ENCODE measurements at places on chromosomes 1 and 21.

- DNase-seq, result no peak
Observed at GRCh38 chr1:46619656-46620258, 3.1 kb upstream of the MOB3C start.

DNA sequence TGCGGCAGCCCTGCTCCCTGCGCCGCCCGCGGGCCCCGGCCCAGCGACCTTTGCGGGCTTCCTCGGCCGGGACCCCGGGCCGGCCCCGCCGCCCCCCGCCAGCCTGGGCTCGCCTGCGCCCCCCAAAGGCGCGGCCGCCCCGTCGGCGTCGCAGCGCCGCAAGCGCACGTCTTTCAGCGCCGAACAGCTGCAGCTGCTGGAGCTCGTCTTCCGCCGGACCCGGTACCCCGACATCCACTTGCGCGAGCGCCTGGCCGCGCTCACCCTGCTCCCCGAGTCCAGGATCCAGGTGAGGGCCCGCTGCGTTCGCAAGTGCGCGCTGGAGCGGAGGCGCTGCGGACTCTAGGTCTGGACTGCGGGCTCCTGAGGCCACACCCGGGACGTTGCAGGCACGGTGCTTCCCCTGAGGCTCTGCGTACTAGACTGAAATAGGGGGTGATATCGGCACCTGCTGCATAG lies 351 bp downstream of the MIXL1 start:
- DNase-seq, result no peak

DNA sequence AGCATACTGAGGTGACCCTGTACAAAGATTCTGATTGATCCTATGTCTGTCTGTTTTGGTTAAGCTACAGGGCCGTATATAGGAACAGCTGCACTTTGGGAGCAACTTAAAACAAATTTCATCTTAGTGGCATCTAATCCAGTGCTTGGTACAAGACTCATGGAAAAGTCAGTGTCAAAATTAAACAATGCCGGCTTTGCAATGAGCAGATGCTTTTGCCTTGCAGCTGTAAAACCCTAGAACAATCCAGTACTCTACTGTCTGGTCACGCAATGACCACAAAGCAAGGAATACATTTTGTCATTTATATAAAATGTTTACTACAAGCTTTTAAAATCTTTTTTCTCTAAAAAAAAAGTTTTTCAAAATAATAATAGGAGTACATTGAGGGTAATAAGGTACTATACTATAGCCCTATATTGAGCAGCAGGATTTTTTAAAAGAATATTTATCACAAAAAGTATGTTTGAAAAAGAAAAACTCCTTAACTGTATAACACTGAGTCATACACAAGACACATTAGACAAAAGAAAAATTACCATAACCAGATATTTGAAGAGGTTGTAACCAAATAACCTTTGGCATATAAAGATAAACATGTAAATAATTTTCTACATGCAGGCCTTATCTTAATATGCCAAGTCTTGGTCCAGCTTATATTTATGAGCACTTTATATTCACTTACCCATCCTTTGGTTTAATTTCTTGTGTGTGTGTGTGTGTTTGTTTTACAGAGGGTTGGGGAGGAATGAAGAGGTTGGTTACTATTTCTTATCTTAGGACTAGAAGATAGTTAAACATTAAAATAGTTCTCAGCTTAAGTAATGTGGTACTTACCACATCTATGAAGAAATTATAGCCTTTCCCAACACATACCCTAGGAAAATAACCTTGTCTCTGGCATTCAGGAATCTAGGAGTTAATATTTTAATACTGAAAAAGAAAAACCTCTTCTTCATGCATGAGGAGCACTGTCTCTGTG lies 262.3 kb downstream of the FAF1 start:
- DNase-seq, result no peak

DNA sequence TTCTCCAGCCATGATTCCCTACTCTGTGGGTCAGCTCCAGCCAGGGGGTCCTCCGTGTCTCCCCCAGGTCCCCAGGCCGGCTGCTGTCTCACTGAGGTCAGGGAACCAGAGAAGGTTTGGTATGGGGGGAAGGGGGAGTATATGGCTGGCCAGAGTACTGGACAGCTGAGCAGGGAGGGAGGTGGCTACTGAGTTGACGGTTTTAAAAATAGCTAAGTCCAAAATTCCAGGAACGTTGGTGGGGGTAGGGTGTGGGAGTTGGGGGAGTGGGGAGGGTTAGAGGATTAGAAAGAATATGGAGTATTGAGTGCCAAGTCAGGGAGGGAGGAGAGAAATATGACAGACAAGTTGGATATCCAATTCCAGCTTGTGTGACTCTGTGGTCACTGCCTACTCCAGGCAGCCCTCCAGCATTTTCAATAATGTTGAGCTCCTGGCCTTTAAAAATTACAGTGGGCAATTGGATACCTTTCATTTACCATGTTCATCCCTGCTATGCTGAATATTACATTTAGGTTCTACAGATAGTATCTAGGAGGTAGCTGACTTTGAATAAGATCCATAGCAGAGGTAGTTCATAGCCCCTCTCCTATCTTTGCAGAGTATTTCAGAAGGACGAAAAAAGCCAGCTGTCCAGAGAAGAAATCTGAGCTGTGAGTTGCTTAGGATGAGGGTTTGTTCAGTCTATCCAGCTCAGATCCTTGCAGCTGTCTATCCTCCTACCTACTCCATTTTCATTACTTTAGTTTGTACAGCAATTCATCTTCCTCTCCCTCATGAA lies at the start of gene HJV:
Gene HJV (minus strand): TSS at position 114 of the 781 bp plus-strand sequence. CDS start 1,504 bp downstream, outside the sequence.
- no peak for DNase-seq

DNA sequence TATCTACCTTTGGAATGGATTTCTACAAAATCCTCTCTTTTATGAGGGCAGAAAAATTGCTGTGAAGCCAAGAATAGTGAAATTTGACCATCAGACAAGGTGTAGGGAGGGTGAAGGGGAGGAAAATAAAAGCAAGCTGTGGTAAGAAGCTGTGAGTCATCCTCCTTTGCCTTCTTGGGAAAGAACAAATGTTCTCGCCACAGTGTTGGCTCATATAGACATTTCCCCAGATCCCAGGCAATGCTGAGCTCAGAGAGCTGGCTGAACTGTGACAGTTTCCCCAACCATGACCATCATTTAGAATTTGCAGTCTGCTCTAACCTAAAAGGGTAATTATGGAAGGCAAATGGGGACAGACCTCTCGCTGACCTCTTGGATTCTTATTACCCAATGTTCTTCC lies 235.4 kb downstream of the PBX1 start:
- no peak for DNase-seq

DNA sequence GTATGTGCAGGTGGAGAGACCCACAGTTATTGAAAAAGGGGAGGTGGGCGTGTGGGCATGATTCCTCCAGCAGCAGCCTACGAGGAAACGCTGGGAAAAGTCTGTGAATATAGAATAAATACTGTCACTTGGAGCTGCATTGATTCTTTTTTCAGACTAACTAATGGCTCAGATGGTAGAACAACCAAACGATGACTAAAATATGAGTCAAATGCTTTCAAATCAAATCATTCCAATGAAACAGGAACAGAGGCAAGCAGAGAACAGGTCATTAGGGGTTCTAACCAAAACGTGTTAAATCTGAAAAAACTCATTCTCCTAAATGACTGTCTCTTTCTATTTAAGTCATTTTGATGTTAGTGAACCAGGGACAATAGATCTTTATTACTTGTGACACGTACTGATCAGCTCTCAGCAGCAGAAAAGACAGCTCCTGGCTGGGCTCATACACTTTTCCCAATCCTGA lies 35.1 kb upstream of the SEC16B start:
- no peak for DNase-seq

All from SK-N-DZ (cell line).